GM23248 (cell line): ENCODE measurements at places on chromosomes 13 and 19. TPM values are rescaled to one million over a fixed set of nuclear protein-coding genes. Genes with fewer than 3 reads are reported as not detected.

DNA sequence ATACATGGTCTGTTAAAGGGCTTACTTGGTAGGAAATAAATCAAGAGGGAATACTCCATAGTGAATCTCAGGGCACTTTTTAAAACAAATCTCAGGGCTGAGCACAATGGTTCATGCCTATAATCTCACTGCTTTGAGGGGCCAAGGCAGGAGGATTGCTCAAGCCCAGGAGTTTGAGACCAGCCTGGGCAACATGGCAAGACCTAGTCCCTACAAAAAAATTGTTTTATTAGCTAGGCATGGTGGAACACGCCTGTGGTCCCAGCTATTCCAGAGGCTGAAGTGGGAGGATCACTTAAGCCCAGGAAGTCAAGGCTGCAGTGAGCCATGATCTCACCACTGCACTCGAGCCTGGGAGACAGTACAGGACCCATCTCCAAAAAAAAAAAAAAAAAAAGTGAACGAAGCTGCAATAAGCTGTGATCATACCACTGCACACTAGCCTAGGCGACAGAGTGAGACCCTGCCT lies 25.2 kb downstream of the ABCC4 start:
- DNase-seq, result no peak

- no peak for DNase-seq
Measured at GRCh38 chr19:43315851-43316250, 37.6 kb upstream of the CD177 start.

DNA sequence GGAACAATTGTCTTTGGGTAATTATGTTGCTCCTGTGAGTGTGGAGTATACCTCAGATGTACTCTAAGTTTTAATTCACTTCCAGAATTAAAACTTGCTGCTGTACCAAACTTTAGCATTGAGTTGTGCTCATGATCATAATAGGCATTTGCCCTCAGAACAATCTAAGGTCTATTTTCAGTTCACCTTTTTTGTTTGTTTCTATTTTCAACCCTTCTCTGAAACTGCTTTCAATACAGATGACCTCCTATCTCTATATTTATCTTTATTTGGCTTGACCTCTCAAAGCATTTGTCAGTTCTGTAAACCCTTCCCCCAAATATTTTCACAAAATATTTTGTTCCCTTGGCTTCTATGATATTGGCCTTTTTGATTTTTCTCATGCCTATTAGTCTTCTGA lies 873.0 kb downstream of the OLFM4 start:
- DNase-seq, result no peak

GRCh38 chr19:7648265-7649014 lies 11.5 kb downstream of the STXBP2 start:
- no peak for DNase-seq

DNA sequence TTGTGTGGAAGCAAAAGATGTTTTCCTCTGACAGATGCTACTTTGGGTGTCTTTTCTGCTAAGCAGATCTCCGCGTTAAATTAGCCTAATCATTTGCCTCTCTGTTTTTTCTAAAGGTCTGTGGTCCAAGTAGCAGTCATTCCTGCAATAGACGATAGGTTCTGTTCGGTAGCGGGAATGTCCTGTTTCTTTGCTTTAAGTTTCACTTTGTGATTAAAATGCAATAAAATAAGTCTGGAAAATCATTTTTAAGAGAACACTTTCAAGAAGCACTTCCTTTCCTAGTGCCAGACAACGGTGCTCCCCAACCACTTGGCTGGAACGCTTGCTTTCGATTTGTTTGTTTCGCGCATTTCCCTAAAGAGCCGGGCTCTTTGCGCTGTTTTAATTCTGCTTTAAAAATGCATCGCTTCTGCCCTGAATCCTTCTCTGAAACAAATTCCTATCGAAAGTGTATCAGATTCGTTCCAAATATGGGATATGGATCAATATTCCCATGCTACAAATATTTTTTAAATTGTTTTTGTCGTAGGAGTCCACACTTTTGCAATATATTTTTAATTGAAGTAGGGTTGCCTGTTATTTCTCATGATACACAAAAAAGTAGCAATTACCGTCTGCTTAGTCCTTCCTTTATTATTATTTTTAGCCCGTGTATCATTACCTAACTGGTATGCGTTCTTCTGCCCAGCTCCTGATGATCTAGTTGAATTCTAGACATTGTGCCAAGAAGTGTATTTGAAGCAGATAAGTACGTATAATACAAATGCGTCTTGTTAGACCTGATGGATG lies 14.2 kb downstream of the ZIC2 start:
- DNase-seq, result no peak

Gene SLC7A9
- total RNA-seq, result not detected in 2 replicates

Gene DNAJC15
- 9.2 and 25.9 TPM in 2 replicates for total RNA-seq

Gene GSX1
- not detected in 2 replicates for total RNA-seq
